Eye (tissue), 1 donor: ENCODE measurements at places on chromosomes 13 and 19.

- peak; percentile 92 for DNase-seq
These were observed 589 bp downstream of the ZBTB45 start for GRCh38 chr19:58519087-58519354.

- no peak for DNase-seq
These were observed 1.5 kb downstream of the PHF11 start for GRCh38 chr13:49497272-49497671.

GRCh38 chr19:49190781-49191180 lies 33.2 kb downstream of the TRPM4 start:
- DNase-seq: no peak

GRCh38 chr19:21082011-21082975 lies at the start of gene ZNF714:
Gene ZNF714 (plus strand): TSS chr19:21082203. CDS start chr19:21098269, 16,066 bp downstream.
- peak; percentile 98 for DNase-seq

DNA sequence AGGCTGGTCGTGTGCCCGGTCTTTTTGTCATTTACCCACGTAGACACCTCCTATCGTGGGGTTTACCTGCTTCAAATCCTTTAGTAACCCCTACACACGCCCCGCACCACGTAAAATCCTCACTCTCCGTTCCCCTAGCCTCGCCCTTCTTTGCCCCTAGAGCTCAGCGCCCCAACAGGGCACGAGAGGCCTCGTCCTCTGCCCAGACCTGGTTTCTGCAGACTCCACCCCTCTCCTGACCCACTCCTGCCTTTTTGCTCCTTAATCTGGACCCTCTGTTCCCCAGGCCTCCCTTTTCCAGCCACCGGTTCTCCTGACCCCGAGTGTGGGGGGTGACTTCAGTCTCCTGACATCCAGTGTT lies 412 bp downstream of the ZNF528 start:
- no peak for DNase-seq

GRCh38 chr19:18815673-18816072 lies 16.1 kb upstream of the UPF1 start:
- DNase-seq: no peak

DNA sequence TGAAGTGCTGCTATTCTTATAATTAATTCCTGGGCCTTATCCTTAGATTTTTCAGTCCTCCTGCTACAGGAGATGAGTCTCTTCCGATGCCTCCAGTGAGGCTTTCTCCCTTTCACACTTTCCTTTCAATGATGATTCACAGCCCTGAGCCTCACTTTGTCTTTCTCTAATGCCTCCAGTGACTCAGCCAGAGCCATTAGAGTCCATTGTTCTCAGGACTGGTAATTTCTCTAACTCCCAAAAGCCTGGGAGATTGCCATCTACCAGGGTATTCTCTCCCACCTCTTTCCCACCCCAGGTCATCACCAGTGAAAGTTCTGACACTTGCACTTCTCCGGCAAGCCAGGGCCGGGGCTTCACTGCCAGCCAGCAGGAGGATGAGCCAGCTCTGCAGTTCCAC lies 49.6 kb upstream of the ARGLU1 start:
- no peak for DNase-seq

DNA sequence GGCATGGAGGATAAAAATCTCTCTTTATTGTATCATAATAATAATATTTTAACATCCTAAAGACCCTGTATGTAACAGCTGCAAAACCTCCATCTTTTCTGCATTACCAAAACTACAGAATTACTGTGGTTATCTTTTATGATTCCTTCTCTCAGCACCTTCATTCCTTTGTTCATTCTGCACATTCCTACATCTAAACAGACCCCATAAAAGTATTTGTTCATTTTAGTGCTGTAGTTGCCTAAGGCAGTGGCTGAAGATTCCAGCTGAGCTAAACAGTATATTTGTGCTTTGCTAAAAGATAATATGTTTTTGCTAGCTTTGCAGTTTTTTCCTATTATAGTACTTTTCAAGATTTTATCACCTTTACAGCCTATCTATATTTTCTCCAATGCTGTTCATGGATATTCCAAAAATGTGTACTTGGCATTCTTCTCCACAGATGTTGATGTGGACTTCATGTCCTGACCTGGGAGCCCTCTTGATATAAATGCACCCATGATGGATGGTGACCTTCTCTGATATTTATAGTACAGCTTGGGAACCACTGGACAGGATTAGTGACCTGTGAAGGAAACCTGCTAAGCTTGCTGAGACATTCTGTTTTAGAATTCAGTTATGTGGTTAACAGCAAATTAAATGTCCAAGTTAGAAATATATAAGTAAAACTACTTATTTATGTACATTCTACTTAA lies 2832.9 kb upstream of the PCDH20 start:
- DNase-seq: no peak

GRCh38 chr19:38736413-38737280 lies 7.6 kb downstream of the CAPN12 start:
- peak; percentile 49 for DNase-seq

- DNase-seq: peak; percentile 48
These were observed 128.6 kb downstream of the USP12 start for GRCh38 chr13:27043013-27043412.

DNA sequence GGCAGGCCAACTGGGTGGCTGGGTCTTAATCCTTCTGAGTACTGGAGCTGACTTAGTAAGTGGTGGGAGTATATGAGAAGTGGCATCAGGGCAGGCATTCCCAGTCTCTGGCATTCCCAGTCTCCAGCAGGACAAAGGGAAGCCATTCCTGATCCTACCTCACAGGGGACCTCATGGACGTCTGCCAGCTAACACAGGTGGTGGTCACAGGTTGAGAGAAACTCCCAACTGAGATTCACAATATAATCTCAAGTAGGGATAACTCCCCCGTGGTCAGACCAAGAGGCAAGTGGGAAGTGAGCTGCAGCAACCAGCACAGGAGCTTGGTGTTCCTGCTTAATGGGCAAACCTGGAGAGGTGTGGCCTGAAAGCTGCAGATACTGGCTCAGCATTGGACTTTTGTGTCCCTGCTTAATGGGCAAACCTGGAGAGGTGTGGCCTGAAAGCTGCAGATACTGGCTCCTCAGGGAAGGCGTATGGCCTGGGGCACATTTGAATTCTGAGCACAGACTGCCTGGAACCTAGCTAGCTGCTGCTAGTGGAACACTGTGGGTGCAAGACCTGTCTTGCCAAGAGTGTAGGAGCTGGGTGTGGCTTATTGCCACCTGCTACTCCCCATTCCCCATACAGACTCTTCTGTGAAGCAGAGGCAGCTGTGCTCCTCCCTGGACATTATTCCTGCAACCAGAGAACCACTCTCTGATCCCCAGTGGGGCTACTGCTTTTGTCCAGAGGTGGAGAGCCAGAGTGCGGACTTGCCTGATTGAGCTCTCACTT lies 25.9 kb upstream of the OR10H2 start:
- no peak for DNase-seq

DNA sequence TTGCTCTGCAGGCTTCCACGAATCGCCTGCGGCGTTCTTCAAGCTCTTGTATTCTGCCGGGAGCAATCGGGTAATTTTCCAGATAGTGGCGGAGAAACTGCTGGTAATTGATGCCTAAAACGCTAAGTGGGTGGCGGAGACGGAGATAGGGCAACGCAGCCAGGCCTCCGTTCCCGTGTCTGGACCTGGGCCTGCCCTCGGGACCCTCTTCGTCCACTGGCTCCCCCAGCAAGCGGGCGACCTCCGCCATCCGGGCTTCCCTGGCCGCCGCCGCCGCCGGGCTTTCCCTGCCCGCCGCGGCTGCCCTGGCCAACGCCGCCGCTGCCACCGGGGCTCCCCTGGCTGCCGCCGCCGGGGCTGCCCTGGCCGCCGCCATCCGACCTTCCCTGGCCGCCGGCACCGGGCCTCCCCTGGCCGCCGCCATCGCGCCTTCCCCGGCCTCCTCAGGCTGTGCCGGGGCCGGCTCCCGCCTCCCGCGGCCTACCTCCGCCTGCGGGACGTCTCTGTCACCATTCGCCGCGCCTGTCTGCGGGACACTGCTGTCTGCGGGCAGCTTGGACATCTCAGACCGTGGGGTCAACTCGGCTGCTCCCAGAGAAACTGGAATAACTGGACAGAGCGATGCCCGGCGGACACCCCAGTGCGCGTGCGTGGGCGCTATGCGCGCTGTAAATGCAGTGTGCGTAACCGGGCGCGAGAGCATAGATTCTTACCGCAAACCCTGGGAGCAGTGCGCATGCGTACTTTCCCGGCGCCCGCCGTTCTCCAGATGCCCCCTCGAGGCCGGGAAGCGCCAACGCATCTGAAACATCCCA lies at the start of gene EID2:
EID2 (minus strand) TSS at position 644 of the 815 bp plus-strand sequence; CDS start at position 562, 82 bp downstream.
- peak; percentile 97 for DNase-seq

- no peak for DNase-seq
These were observed 103.9 kb downstream of the WDFY2 start for GRCh38 chr13:51687947-51688714.

- DNase-seq: no peak
These were observed 354.4 kb upstream of the DACH1 start for GRCh38 chr13:72221276-72221962.

GRCh38 chr13:85685436-85685835 lies 113.8 kb downstream of the SLITRK6 start:
- DNase-seq: no peak

DNA sequence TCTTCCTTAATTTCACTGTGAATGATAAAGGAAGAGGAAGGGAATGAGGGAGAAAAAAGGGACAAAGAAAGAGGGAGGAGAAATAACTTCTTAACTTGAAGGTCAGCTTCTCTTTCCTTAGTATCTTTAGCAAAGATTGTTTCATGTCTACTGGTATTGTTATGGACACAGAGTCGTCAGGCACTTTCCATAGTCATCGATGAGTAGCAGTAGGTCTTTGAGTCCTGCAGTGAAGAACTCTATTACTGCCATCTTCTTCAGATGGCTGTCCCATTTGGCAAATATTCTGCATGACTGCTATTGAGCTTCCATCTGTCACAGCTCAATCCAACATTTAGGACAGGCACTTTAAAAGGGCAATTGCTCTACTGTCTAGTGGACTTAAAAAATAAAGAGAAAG lies 2463.1 kb downstream of the PCDH9 start:
- DNase-seq: no peak

- no peak for DNase-seq
These were observed 406.3 kb downstream of the COG6 start for GRCh38 chr13:40061466-40062450.

GRCh38 chr13:106810069-106810468 lies 242.1 kb upstream of the ARGLU1 start:
- no peak for DNase-seq

- no peak for DNase-seq
These were observed 172.4 kb downstream of the KDM4B start for GRCh38 chr19:5141129-5141849.

- DNase-seq: no peak
These were observed 1.5 kb downstream of the N4BP2L1 start for GRCh38 chr13:32426191-32426989.

DNA sequence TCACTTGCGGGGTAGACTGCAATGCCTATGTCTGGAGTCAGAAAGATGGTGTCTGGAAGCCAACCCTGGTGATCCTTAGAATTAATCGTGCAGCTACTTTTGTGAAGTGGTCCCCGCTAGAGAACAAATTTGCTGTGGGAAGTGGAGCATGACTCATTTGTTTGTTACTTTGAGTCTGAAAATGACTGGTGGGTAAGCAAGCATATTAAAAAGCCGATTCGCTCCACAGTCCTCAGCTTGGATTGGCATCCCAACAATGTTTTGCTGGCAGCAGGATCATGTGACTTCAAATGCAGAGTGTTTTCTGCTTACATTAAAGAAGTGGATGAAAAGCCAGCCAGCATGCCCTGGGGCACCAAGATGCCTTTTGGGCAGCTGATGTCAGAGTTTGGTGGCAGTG lies 9.5 kb upstream of the ERVV-1 start:
- no peak for DNase-seq

GRCh38 chr13:81381560-81381959 lies 1040.6 kb upstream of the SPRY2 start:
- no peak for DNase-seq

DNA sequence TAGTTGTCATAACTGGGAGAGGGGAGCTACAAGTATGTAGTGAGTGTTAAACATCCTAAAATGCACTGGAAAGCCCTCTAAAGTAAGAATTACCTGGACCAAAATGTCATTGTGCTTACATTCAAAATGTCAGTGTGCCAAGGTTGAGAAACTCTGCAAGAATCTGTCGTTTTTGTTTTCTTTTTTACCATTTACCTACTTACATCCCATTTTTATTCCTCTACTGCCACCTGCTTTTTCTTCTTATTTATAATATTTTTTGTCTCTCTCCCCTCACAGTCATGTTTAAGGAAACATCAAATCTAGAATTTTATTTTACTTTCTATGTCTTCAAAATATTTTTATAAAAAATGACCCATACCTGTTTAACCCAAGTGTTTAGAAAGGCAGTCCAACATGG lies 226.4 kb downstream of the PCDH17 start:
- DNase-seq: no peak

DNA sequence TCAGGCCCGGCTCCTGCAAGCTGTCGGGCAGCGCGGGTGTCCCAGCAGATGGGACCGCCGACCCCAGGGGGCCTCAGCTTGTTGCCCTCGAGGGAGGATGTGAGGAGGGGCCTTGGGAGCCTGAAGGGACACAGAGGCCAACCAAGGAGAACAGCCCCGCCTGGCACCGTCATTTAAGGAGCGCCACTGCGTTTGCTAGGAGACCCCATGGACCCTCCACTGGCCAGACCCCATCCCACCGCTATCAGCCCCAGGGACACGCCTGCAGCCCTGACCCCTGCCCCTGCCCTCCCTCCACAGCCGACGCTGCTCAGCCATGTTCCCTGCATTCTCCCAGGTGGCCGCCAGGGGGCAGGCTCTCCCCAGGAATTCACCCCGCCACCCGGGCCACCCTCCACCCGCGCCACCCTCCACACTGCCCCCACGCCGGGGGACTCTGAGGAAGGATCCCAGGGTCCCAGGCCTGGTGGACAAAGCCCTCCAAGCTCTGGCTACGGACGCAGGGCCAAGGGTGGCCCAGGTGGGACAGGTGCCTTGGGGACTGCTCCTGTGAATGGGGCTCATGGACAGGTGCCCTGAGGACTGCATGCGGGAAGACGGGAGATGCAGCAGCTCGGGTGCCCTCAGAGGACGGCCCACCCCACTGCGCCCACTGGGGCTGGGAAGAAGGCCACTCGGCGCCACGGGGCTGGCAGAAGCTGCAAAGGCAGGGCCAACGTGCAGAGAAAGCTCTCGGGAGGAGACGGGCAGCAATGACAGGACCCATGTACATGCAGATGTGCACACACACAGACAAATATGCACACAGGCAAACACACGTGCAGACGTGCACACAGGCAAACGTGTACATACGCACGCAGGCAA lies 34.4 kb downstream of the PIP5K1C start:
- DNase-seq: peak; percentile 80

DNA sequence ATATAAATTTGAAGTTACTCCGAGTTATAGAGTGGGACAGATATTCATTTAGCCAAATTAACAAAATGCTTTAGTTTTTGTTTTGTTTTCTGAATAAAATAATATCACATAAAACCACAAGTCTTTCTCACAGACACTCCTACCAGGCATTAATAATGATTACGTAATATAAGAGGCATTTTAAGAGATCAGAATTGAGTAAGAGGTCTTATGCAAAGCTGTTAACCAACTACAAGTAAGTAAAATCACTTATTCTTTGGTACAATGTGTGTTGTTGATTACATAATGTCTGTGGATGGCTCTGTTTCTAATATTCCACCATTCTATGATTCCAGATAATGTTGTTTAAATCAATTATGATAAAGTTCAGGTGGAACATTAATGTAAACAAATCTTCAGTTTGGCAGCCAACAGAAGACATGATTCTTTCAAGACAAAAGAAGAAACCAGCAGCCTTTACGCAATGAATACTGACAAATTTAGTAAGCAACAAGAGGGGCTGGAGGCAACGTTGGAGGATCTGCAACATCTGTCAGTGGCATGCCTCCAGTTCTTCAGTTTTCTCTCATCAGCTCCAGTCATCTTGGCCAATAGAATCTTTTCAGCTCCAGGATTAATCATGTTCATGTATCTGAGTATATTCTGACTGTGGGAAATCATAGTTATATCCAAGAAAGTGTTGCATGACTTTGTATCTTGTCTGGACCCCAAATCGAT lies 403.8 kb downstream of the SLITRK5 start:
- DNase-seq: peak; percentile 5
